ENCODE measurements at places on chromosomes 7 and 10. TPM values are rescaled to one million over a fixed set of nuclear protein-coding genes. Genes with fewer than 3 reads are reported as not detected.

Gene HOXA6
- total RNA-seq = 2.1 TPM

Gene IL15RA
- total RNA-seq = not detected

Gene SMARCD3
- total RNA-seq = 150 TPM

Gene TMEM254
- total RNA-seq = 11.7 TPM

DNA sequence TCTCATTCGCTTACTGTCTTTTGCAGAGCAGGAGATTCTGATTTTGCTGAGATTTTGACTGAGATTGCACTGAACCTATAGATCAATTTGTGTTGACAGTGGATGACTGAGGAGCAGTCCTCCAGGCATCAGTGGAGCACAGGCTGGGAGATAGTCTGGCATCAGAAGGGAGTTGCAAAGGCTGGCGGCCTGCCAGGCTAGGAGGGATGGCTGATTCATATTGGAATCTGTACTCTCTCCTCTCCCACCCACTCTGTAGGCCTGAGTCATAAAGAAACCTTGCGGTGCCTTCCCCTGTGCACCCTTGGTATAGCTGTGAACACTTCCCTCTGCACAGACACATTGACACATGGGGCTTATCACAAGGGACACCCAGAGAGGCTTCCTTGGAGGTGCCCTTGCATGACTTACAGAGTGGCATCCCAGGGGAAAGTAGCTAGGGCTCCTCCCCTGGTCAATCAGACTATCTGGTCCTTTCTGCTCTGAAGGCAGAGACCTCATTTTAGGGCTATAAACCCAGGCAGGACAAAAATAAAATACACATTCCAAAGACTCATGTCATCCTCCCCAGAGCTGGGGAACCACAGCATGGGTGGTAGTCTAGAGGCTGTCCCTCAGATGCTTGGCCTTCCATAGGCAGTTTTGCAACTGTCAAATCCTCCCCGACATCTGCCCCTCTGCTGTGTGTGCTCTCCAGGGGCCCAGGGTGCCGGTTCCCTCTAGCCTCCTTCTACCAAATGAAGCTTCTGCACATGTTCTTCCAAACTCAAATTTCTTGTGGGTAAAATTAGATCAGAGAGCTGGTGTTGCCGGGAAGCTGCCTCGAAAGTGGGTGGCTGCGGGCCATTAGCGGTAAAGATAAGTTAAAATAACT, 37.4 kb upstream of the EEPD1 start:
- peak; percentile 98 for DNase-seq

GRCh38 chr7:27196287-27196767, 3.6 kb downstream of the HOXA13 start:
- DNase-seq = peak; percentile 64

GRCh38 chr7:18656362-18656761, 160.8 kb downstream of the HDAC9 start:
- DNase-seq = no peak

GRCh38 chr7:95859429-95859828, 87.1 kb downstream of the DYNC1I1 start:
- DNase-seq = peak; percentile 88

DNA sequence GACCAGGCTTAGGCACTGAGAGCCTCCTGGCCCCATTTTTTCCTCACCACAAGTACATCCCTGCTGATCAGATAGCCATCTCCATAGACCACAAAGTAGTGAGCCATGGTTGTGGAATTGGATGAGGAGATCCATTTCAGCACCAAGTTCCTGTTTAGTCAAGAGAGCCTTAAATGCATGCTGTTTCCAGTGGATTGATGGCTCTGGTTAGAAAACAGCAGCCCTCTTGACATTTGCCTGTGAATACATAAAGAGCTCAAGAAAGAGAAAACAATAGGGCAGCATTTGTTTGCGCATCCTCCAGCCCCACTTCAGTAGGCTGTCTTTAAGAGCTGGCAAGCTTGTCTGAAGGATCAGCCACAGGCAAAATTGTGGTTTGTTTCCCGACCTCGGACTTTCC, 251.2 kb downstream of the POU6F2 start:
- peak; percentile 30 for DNase-seq

GRCh38 chr7:90551036-90551435, 45.1 kb upstream of the CDK14 start:
- DNase-seq = no peak

DNA sequence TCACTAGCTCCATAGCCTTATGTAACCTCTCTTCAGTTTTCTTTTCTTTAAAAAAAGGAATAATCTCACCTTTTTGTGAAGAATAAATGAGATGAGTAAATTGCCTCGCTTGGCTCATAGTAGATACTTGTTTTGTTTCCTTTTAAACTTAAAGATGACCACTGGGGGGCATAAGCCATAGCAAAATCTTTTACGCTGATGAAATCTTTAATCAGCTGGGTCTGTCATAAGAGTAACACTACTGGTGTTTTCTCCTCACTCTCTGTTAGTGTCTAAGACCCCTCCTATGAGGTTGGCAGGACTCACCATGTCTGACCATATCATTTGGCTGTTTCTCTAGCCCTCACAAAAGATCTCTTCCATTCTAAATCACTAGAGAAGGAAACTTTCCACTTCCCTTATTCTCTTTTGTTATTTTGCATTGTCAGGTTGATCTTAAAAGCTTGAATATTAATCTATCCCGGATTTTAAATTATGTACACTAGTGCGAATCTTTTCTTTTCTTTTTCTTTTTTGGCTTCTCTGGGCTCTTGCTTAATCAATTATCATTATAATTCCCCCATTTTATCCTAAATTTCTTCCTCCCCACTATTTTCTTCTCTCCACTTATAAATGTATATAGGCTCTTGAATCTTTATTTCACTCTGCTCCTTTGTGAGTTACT, 12.5 kb downstream of the STAG3 start:
- peak; percentile 43 for DNase-seq

- DNase-seq = no peak
Measured at GRCh38 chr10:3251172-3251571, 78.6 kb upstream of the PITRM1 start.

DNA sequence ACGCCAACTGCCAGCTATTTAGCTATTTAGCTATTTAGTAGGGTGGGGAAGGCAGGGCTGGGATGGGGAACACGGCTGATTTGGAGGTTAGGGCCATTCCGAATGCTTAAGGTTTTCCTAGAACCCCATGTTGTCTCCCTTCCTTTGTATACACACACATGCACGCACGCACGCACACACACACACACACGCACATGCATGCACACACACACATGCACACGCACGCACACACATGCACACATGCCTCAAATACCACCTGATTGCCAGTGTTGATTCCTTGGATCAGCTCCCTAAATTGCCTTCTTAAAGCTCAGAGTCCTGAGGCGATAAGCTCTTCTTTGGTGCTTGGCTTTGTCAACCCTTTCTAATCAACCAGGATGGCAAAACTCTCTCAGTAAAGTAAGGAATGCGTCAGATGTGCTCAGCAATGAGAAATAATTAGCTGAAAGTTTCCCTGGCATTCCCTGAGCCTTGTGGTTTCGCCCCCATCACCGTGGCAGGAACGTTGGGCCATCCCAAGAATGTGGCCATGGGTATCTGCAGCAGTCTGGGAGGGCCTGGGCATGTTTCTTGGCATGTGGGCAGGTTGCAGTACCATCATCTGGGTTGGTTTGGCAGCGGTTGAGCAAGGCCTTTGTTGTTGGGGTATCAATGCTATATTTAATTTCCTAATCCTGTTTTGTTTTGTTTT, 305.6 kb downstream of the LRMDA start:
- no peak for DNase-seq

DNA sequence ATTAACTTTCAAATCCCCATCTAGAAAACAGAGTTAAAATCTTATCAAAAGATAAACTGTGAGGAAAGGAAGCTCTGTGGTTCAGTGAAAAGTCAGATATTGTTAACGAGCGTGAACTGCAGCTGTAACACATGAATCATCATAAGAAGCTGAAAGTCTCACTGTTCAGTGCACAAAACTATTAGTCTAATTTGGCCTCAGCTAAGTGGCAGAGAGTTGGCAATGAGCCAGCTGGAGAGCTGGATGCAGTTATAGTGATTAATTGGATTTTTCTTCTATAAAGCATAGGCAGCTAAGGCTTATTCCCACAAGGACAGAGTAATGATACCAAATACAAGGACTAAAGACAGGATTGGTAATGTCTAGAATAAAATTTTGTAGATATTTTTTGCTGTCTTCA, 101.1 kb upstream of the ABCB5 start:
- peak; percentile 73 for DNase-seq

GRCh38 chr10:132948351-132948750, 6.0 kb upstream of the CFAP46 start:
- no peak for DNase-seq

- DNase-seq = no peak
Measured at GRCh38 chr10:96719850-96720421, 378 bp downstream of the PIK3AP1 start.

DNA sequence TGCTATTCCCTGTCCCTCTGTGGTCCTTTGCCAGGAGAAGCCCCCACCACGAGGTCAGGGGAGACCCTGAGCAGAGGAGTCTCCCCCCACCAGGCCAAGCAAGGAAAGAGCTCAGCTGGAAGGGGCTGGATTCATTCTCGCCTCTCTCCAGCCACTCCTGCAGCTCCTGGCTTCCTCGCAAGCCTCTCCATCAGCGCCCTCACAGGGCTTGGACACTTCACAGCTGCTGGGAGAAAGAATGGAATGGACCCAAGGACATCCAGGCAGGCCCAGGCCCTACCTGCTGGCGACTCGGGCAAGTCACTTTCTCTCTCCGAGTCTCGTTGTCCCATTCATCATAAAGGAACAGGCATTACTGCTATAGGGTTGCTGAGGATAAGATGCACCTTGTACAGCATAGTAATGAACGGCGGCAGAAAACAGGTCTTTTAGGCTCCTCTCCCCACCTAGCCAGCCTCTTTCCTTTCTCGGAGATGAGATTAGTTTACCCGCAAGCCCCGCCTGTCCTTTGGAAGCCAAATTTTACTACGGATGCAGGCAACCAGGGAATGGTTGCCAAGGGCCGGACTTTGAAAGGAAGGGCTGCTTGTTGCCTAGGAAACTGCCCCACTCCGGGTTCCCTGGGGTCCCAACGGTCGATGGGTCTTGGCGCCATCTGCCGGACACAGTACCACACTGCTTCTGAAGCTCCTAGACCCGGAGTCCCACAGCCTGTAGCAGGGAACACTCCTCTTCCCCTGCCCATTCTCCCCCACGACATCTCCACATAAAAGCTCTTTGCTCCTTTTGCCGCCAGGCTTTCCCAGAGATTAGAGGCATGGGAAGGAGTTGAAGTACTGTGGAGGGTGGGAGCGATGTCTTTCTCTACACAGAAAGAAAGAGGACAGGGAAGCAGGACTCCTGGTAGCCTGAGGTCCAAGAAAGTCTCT, 22.3 kb downstream of the IMPDH1 start:
- peak; percentile 74 for DNase-seq

GRCh38 chr7:106538638-106539037, 122.3 kb downstream of the CCDC71L start:
- DNase-seq = no peak

DNA sequence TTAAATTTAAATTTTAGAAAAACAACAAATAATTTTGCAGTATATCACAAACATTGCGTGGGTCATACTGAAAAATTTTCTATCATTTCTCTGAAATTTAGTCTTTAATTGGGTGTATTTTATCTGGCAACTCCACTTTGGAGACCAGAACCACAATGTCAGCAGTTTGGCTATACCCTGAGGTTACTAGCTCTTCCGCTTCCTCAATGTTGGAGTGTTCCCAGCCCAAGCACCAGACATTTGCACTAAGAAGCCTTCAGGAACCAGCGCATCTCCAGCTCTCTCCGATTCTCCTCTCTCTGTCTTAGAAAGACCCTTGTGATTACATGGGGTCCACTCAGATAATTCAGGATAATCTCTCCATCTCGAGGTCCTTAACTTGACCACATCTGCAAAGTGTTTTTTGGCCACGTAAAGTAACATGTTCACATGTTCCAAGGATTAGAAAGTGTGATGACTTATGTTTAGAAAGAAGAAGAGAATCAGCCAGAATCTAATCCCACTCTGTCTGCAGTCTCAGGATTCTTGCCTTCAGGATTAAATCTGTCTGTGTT, 43.1 kb upstream of the ADRB1 start:
- no peak for DNase-seq

DNA sequence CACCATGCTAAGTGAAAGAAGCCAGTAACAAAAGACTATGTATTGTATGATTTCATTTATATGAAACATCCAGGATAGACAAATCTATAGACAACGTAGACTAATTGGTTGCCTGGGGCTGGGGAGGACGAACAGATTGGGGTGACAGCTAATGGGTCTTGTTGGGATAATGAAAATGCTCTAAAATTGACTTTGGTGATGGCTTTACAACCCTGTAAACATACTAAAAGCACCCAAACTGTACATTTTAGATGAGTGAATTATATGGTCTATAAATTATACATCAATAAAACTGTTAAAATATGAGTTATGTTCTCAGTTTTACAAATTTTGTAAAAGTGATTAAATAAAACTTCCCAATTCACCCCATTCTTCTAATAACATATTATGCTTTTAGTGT, 261.5 kb downstream of the ELMO1 start:
- DNase-seq = no peak

DNA sequence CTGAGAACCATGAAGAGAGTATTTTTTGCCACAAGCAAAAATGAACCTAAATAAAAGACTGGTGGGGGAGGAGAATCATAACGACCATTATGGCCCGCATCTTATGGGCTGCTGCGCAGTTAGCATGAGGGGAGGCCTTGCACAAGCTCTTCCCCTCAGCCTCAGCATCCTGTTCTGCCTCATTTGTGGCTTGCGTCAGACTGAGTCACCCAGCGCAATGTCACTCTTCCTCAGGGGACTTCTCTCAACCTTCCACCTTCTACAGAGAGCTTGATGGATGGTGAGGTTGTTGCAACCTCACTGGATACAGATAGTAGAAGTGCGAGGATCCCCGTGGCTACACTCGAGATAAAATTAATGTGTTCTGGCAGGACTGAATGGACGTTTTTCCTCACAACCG, 16.8 kb upstream of the GPR15LG start:
- no peak for DNase-seq

DNA sequence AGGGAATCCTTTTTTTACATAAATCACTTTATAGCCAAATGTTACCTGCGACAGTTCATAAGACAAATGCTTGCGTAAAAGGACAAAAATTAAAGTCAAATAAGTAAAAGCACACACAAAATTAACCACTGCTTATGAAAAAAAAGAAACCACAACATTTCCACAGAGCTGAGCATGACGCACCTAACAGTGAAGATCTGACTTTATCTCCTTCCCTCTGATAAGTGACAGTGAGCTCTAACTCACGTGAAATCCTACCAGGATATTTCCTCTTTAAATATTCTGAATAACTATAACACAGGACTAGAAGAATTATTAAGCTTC, 225.5 kb downstream of the SFMBT2 start:
- no peak for DNase-seq

DNA sequence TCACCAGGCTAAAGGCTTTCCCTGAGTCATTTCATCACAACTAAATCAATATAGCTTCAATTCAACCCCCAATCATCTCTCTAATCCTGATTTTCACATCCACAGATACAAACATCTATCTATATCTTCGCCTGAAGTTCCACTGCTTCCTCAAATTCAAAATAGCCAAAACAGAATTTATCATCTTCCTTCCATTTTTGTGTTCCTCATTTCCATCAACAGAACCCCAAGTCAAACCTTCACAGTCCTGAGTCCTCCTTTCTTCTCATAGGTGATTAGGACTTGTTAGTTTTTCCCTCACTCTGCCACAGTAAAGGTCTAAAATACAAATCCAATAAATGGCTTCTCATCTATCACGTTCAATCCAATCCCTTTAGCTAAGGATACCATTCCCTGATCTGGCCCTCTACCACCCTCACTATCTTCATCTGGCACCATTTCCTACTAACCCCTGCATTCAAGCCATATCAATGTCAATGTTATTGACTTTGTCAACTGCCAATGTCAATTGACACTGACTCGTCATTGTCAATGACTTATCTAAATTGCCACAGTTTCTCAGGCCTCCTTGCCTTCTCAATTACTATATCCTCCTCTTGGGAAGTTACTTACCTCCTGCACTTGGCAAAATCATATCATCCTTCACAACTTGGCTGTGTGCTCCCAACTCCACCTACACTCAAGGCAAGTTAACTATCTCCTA, 2.6 kb downstream of the HYCC1 start:
- no peak for DNase-seq
